ENCODE measurements at places on chromosomes 12 and 14.

GRCh38 chr12:105906561-105906960 is 232.2 kb downstream of the NUAK1 start:
- no peak for DNase-seq

DNA sequence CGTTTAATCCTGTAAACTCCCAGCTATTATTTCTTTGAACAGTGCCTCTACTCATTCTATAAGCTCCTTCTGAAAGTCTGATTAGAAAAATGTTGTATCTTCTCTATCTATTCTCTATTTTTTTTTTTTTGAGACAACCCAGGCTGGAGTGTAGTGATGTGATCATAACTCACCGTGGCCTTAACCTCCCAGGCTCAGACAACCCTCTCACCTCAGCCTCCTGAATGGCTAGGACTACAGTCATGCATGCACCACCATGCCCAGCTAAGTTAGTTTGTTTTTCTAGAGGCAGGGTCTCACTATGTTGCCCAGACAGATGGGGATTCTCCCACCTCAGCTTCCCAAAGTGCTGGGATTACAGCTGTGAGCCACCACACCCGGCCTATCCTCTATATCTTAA is 66.6 kb downstream of the RPS6KA5 start:
- no peak for DNase-seq

- DNase-seq: no peak
Observed at GRCh38 chr14:71371711-71372396, 464.6 kb downstream of the PCNX1 start.

- no peak for DNase-seq
Observed at GRCh38 chr14:50862036-50862570, 9.8 kb upstream of the ABHD12B start.

DNA sequence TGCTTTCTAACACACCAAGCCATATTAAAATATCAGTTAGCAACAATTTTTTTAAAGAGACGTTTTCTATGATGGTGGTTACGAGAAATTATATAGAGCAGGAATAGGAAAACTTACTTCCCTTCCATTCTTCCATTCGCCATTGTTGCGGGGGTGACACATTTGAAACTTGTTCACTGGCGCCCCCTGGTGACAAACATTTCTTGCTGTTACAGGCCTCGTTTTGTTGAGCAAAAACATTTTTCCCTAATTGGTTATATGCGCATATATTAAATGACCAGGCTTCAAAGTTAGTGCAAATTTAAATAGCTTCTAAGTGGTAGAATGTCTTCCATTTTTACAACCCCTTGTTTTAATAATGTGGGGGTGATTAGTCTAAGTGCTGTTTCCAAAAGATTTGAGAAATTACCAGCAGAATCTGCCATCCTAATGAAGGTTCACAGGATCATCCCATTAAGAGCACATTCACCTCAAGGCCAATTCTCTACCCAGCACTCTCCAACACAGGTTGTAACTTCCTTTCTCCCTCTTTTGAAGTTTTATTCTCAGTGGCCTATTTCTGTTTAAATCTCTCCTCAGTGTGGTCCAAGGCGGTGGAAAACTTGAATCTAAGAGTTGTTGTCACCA is 1124.7 kb downstream of the FLRT2 start:
- DNase-seq: no peak

DNA sequence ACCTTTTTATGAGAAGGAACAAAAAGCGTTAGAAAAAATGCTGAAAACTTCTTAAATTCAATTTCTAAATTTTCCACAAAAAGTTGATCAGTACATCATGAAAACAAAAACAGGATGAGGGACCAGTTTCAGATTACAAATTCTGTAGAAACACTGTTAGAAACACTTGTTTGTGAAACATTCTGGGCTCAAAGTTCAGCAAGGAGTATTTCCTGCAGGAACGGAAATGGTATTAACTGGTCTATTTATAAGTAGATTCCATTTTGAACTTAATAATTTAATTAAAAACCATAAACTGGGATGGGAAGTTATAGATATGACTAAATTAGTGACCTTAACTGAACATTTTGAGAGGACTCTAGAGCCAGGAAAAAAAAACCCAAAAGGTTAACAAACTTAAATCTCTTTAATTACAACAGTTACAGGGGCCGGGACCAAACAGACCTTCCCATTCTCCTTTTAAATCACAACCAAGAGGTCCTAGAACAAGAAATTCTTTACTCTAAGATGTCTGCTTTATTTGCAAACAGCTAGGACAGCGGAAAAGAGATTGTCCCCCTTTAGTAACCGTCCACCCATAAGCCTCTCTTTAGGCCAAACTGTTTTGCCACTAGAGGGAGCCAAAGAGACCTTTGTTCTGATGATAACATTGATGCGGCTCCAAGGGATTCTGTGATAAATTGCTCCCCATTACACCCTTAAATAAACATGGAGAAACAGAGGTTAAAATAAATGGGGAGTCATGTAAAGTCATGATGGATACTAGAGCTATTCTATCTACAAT is 69.0 kb upstream of the RERGL start:
- DNase-seq: no peak

DNA sequence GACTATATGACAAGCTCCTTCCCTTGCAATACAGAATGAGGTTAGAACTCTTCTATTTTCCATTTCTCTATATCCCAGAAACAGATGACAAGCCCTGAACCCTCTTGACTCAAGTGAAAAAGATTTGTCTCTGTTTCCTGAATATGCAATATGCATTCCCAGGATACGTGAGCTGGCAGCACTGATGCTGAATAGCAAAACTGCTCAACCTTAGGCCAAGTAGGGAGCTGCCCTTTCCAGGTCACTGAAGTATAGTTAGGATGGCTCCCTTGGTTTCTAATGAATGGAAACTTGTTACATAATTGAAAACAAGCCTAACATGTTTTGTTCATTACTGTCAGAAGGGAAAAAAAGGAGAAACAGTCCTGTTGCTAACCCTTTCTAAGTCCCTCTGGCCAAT is 47.9 kb upstream of the PLEKHG7 start:
- no peak for DNase-seq

DNA sequence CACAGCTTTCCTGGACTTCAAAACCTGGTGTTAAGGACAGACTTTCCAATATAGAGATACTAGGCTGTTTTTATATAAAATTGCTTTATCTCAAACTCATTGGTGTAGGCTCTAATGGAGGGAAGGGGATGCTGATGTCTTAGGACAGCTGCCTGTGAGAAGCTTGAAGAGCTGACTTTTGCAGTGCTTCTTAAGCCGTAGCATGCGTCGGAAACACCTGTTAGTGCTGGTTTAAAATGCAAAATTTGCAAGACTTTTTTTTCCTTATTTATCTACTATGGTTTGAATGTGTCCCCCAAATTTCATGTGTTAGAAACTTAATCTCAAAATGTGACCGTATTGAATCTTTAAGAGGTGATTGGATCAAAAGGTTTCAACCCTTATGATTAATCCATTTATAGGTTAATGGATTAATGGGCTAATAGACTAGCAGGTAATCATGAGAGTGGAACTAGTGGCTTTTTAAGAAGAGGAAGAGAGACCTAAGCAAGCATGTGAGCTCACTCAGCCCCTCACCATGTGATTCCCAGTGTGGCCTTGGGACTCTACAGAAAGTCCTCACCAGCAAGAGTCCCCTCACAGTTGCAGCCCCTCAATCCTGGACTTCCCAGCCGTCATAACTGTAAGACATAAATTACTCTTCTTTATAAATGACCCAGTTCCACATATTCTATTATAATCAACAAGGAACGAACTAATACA is 60.9 kb upstream of the FUT8 start:
- no peak for DNase-seq

- DNase-seq: no peak
Observed at GRCh38 chr12:39329018-39329417, 113.9 kb downstream of the KIF21A start.

- no peak for DNase-seq
Observed at GRCh38 chr12:89919241-89919906, 210.7 kb upstream of the ATP2B1 start.

- DNase-seq: no peak
Observed at GRCh38 chr14:55142466-55142865, 13.4 kb downstream of the LGALS3 start.
